ENCODE measurements at places on chromosomes 5 and 9.

DNA sequence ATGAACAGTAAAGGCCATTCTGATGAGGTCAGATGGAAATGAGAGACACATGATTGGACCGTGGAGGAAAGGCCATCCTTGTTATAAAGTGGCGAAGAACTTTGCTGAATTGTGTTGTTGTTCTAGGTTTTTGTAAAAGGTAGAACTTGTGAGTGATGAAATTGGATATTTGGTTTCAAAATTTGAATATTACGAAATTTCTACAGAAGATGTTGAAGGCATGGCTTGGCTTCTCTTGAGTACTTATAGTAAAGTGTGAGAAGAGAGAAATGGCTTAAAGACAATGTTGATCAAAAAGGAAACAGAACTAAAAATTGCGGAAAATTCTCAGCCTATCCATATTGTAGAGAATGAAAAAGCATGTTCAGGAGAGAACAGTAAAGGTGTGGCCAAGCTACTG lies 166.6 kb upstream of the S1PR3 start:
- no peak for DNase-seq

- no peak for DNase-seq
Measured at GRCh38 chr5:112183103-112183711, 235.9 kb downstream of the EPB41L4A start.

DNA sequence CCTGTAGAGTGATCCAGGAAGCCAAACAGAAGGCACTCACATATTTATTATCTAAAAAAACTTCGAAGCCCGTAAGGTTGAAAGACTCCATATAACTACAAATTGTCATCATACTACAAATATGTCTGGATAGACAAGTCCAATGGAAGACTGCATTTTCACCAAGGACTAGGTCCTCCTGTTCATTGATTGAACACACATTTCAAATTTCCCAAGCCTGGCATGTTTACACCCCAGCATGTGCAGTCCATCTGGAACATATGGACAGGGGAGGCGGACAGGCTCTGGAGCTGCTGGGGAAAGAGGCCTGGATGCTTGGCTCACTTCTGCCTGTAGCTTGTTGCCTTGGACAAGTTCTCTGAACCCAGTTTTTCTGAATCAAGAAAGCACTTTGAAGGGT lies 378.7 kb downstream of the ENC1 start:
- no peak for DNase-seq

DNA sequence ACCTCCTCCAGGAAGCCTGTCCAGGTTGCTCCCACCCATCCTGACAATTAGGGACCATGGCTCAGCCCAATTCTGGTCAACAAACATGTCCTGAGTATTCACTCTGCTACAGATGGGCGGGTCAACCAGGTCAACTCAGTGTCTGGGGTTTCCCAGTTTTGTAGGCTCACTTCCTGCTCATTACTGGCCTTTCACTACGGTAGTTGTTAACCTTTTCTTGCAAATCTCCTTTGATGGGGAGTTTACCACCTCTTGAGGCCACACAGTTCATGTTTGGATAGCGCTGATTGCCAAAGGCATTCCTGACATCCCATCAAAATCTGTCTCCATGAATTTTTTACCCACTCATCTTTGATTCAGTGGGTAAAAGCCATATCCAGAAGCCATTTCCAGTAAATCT lies 13.8 kb downstream of the TMEM8B start:
- no peak for DNase-seq

GRCh38 chr9:12774861-12775678 lies at the start of gene LURAP1L:
TSS of gene LURAP1L (plus strand) at chr9:12775020. CDS start at chr9:12775716, 696 bp downstream.
- no peak for DNase-seq

GRCh38 chr9:134024214-134024792 lies 978 bp upstream of the BRD3OS start:
- no peak for DNase-seq

- DNase-seq: no peak
Measured at GRCh38 chr5:151805414-151806223, 33.9 kb downstream of the G3BP1 start.

- DNase-seq: no peak
Measured at GRCh38 chr5:126971455-126972031, 58.8 kb downstream of the MARCHF3 start.

GRCh38 chr5:132275367-132276220 lies 18.1 kb downstream of the PDLIM4 start:
- DNase-seq: no peak

DNA sequence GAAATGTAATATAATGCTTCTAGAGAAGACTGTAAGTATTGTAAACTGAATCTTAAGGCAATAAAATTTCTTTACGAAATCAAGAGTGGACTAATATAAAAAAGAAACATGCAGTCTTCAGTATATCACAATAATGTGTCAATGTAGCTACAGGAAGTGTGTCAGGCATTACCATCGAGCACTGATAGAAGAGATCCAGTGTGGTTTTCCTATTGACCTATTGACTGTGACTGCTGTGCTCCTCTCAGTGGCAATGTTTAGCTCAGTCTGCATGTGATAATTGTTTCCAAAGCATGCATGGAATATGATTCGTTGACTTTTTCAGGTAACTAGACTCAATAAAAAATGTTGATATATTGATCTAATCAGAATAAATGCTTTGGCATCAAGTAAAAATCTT lies 20.3 kb upstream of the PCSK1 start:
- DNase-seq: no peak

DNA sequence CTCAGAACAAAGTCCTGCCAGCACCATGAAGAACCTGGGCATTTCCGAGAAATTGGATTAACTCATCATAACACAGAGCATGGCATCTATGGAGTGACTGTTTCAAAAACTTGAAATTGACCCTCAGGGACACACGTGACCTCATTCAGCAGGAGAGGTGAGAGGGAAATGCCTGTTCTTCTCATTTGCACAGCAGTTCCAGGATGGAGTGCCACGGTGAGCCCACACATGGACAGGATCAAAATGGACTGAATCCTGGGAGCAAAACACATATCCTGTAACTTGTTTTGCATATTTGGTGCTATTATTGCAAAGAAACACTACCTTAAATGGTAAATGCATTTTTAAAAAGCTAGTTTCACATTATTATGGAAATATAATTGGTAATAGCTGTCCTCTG lies 256.1 kb upstream of the IRX2 start:
- no peak for DNase-seq
